Ascending aorta (tissue), 2 donors: ENCODE measurements at places on chromosomes 7 and 10. TPM values are rescaled to one million over a fixed set of nuclear protein-coding genes. Genes with fewer than 3 reads are reported as not detected.
A peak's percentile ranks its signal among the peaks of the same experiment; 100 is the strongest.

GRCh38 chr10:86261941-86262687 is 104.5 kb downstream of the GRID1 start:
- H3K4me1 ChIP-seq, result no peaks in the 10 kb centered on the region
- H3K27ac ChIP-seq, result no peak overlapping the region
- no peaks in the 10 kb centered on the region for H3K36me3 ChIP-seq
- H3K4me3 ChIP-seq, result no peak overlapping the region
- DNase-seq, result no peak

DNA sequence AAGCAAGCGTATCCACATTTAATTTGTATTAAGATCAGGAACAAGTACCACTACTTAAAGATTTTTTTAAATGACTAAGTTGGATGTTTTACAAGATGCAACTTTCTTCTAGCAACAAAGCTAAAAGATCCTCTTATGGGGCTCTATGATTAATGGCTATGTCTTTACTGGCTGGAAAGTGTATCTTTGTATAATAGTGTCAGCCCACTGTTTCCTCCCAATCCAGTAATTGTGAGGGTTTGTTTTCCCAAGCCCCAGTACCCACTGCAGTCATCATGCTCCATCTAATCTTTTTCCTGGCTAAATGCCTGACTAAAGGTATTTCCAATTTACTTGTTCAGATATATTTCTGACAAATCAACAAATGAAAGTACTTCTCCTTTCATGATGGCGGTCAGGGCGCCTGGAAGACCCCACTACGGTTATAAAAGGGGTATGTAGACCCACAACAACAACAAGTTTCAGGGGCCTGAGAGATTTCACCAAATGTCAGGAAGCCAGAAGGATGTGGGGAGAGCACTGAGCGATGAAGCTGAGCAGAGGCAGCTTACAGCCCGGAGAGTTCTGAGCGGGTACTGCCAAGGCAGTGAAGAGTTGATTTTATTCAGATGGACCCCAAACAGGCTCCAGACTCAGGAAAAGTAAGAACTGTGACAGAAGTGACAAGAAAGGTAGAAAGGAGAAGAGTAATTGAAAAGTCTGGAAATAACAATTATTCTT is 222.6 kb upstream of the KLF14 start:
- no peaks in the 10 kb centered on the region for H3K36me3 ChIP-seq
- H3K4me1 ChIP-seq, result peaks cover 4% of the 10 kb centered on the region
- no peak overlapping the region for H3K4me3 ChIP-seq

GRCh38 chr7:34928052-34928451 is 109.2 kb downstream of the DPY19L1 start:
- H3K27me3 ChIP-seq, result no peaks in the 10 kb centered on the region
- no peak for DNase-seq
- H3K4me1 ChIP-seq, result no peaks in the 10 kb centered on the region

- peaks cover 5% of the 10 kb centered on the region for H3K27me3 ChIP-seq
- no peak overlapping the region for H3K27ac ChIP-seq
- no peak for DNase-seq
- H3K36me3 ChIP-seq, result no peaks in the 10 kb centered on the region
Observed at GRCh38 chr7:100632951-100633717, 8.2 kb downstream of the TFR2 start.

Gene DLX5
- total RNA-seq, result not detected

DNA sequence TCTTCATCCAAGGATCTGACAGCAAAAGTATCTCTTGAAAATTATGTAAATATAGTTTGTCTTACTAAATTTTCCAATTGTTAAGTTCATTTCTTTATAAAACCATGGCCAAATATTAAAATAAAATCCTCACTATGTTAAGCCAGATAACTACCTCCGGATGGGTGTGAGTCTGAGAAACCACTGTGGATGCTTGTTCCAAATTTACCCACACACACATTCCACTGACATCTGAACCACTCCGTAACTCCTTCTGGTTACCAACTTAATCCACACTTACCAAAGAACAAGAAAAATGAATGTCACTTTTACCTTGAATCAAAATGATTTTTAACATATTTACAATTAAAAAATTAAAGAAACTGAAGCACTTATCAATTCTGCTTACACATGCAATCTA is 19.7 kb downstream of the CYTH3 start:
- peak overlapping the region; percentile 27 for H3K27ac ChIP-seq
- no peaks in the 10 kb centered on the region for H3K36me3 ChIP-seq
- no peak for DNase-seq
- no peaks in the 10 kb centered on the region for H3K27me3 ChIP-seq
